ENCODE measurements at places on chromosomes 3 and 15.

DNA sequence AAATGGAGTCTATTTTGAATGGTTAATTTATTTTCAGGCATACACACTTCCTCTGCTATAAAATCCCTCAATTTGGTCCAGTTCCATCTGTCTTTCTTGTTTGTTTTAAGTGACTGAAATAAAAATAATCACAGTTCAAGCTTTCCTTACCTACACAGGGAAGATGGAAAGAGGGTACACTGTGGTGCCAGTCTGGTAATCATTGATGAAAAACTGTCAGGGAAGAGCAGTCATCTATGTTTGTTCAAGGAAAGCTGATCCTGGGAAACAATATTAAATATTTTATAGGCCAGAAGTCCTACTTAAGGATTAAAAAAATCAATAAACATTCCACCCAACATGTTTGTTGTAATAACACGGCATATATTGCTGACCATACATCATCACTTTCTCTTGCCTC, 115.2 kb upstream of the KCNMB2 start:
- DNase-seq = no peak

GRCh38 chr3:175914785-175915184, 1055.7 kb downstream of the NAALADL2 start:
- DNase-seq = no peak

DNA sequence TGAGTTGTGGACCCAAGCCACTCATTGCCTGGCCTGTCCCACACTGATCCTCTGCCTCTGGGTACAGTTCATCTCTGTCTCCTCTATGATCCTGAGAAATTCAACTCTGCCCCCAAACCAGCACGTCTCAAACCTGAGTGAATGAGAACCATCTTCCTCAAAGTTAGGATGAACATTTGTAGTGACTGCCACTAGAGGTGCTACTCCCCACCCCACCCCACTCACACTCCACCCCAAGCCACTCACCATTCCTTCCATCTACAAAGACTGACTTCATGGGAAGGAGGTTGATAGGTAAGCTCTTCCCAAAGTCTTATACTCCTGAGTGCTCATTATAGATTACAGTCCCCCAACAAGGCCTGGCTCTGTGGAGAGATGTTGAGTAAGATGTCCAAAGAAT, 43.8 kb downstream of the NEK10 start:
- no peak for DNase-seq

DNA sequence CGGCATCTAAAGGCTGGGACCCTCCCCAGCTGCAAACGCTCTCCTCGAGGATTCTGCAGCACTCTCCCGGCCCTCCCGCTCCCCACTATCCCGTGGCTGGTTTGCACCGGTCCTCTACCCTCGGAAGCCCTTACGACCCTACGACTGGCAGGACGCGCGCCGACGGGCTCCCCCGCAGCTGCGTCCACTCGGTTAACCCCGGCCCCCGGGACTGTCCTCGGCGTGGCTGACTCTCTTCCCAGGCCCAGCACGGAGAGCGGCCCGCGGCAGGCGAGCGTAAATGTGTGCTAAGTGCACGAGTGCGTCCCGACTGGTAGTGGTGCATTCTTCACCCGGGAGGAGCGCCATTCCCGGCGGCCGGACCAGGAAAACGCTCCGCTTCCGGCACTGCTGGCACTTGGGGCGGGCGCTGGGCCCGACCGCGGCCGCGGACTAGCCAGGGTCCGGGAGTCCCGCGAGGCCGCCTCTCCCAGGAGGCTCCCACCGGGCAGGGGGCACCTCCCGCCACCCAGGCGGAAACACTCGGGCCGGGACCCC, 508 bp downstream of the GORASP1 start:
- DNase-seq = no peak

DNA sequence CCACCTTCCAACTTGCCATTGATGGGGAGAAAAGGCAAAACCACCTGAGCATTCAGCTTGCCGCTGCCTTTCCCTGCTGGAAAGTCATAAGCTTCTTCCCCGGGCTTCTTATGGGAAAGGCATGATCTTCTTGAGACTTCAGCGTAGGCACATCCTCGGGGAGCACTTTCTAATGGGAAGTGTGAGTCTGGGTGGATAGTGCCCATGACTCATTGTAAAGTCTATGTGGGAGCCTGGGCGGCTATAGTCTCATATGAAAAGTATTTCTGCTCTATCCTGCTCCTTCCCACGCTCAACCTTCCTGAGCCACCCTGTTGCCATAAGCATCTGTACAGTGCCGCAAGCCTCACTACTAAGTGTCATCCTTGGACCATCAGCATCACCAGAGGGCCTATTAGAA, 309.9 kb upstream of the THBS1 start:
- no peak for DNase-seq

DNA sequence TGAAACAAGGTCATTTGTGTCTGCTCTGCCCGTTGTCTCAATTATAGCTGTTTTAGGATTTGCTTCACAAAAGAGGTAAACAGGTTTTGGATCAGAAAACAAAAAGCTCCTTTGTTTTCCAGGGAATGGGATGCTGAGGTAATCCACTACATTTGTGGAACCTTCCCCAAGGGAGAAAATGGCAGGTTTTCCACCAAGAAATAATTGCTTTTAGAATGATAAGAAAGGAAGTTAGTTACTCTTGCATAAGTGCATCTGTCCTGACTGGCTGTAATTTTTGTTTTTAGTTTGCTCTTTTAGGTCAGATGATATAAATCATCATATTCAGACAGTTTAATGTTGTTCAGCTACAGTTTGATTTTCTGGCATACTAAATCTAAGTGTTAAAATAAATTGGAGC, 198.5 kb upstream of the COL8A1 start:
- no peak for DNase-seq

DNA sequence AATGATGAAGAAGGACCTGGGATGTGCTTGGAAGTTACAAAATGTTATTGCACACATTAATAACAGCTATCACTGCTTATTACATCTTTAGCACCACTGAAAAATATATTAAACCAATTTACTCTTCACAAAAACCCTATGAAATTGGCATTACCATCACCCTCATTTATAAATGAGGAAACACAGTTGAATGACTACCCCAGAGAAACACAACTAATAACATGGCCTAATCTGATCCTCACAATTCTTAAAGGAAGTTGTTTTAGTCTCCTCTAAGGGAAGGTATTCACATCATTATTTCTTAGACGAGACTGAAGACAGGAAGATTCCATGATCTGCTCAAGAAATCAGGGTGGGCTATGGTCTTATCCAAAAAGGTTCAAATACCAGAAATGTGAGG, 35.9 kb downstream of the INO80 start:
- DNase-seq = no peak

GRCh38 chr15:70806992-70807712, 43.8 kb upstream of the UACA start:
- DNase-seq = no peak

GRCh38 chr3:97432914-97433313, 331.6 kb upstream of the ARL6 start:
- DNase-seq = no peak

DNA sequence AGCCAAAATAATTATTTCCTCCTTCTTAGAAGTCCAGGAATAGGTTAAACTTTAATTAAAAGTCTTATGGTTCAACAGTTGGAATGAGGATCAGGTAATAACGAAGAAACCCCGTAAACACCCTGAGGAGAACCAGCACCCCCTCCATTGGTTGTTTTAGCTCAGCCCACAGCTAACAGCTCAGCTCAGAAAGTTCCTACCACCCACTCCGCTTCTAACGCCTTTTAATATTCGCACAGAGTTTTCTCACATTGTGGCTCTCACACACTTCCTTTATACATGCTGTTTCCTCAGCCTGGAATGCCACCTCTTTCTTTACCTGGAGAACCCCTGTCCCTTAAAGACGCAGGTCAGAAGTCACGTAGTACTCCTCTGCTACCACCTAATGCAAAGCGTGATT, 17.0 kb downstream of the CX3CR1 start:
- no peak for DNase-seq

- no peak for DNase-seq
Observed at GRCh38 chr3:59277816-59278215, 228.0 kb upstream of the CFAP20DC start.

- DNase-seq = no peak
Observed at GRCh38 chr3:196513697-196514349, 1.3 kb downstream of the SMCO1 start.

- DNase-seq = no peak
Observed at GRCh38 chr3:70805061-70805889, 492.8 kb upstream of the MDFIC2 start.

DNA sequence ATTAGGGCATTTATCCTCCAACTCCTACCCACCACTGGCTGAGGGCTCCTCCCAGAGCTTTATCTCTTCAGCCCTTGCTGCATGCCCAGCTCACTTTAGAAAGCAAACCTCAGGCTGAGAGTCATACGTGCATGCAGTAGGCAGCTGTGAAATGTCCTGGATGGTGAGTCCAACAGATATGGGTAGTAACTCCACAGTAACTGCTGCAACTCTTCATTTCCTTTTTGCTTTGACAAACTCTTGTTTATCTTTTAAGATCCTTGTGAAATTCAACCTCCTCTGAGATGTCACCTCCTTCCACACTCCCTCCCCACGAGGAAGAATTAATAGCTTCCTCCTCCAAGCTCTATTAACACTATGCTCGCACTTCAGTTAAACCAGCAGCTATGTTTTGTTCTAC, 35.9 kb upstream of the CTNNB1 start:
- no peak for DNase-seq

GRCh38 chr3:49900491-49901153, 3.1 kb downstream of the MST1R start:
- DNase-seq = no peak

- no peak for DNase-seq
Observed at GRCh38 chr3:127141921-127142730, 50.8 kb upstream of the PRR23E start.

GRCh38 chr3:179701176-179701827, 48.5 kb downstream of the USP13 start:
- no peak for DNase-seq

GRCh38 chr15:51841406-51842040, 12.1 kb downstream of the TMOD3 start:
- no peak for DNase-seq

- DNase-seq = no peak
Observed at GRCh38 chr15:97023488-97023844, 693.0 kb downstream of the NR2F2 start.

- DNase-seq = no peak
Observed at GRCh38 chr3:88618021-88618645, 468.4 kb downstream of the C3orf38 start.

- no peak for DNase-seq
Observed at GRCh38 chr15:70212286-70212962, 114.7 kb upstream of the TLE3 start.

DNA sequence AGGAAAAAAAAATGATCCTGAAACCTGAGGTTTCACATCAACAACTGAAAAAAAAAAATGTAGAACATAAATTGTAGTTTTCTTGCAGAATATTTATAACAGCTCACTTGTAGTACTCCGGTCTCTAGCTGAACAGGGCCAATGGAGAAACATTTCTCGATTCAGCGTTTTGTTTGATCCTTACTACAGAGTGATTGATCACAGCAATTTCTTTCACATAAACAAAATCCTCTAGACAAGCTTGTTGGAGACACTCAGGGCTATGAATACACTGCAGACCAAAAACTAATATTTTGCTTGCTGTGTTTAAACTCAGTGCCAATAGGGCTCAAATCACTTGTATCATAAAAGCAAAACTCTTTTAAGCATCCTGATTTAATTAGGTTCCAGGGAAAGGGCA, 127.0 kb upstream of the CNTN6 start:
- DNase-seq = no peak

- DNase-seq = no peak
Observed at GRCh38 chr3:18739099-18739433, 313.9 kb upstream of the SATB1 start.

DNA sequence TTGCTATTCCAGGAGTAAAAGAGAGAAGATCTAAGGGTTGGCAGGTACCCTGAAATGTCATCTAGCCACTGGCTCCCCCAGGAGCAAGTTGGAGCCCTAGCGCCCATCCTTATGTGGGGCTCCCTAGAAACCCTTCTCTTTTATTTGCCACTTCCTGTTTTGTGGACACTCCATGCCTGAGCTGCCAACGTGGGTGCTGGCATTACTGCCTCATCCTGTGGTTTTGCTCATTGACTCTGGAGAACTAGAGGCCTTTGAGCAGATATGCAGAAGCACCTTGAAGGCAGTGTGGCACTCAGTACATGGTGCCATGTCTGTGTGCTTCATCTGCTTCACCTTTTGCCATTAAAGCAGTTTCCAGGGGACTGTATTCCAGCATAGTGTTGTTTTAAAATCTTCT, 8.1 kb downstream of the EDEM1 start:
- no peak for DNase-seq

GRCh38 chr3:24640330-24640877, 145.8 kb upstream of the THRB start:
- DNase-seq = no peak

DNA sequence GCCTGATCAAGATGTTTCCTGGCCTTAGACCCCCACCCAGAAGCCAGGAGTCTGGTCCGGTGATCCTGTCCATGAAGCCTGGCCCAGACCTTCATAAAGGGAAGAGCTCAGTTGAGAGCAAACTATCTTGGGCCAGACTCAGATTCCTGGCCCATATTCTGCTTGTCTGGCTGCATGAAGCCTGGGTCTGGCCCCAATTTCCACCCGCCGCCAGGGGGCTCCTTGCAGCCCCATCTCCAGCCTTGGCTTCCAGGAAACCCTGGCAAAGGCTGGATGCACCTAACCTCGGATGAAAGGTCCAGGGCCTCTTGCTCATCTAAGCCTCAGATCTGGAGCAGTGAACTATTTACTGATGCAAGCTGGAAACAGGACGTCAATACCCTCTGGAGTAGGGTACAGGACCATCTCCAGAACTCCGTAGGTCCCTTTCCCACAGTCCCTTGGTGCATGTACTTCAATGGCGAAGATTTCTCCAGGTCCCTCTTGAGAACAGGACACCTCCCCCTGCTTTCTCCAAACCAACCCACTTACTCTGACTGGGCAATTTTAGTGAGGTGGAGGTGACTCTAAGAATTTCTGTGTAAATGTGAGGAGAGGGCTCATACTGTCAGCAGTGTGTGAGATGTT, 5.6 kb downstream of the FOXL2 start:
- DNase-seq = no peak

DNA sequence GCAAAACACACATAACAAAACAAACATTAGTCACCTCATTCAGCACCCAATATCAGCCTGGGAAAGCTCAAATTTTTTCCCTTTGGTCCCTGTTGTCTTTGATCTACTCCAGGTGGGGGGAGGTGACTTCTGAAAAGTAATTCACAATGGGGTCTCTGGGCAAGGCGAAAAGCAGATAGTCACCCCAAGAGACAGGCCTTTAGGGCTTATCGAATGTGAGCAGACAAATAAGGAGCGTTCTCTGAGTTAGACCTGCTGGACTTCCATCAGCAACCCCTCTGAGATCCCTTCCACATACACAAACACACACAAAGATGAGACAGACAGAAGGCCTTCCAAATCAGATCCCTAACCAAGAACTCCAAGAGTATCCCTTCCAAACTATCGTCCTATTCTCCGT, 171.0 kb upstream of the SMAD3 start:
- DNase-seq = no peak

- DNase-seq = no peak
Observed at GRCh38 chr3:189168711-189169110, 3.1 kb upstream of the TPRG1 start.

All from KG1 (cell line).